ENCODE measurements at places on chromosomes 2 and 18.

DNA sequence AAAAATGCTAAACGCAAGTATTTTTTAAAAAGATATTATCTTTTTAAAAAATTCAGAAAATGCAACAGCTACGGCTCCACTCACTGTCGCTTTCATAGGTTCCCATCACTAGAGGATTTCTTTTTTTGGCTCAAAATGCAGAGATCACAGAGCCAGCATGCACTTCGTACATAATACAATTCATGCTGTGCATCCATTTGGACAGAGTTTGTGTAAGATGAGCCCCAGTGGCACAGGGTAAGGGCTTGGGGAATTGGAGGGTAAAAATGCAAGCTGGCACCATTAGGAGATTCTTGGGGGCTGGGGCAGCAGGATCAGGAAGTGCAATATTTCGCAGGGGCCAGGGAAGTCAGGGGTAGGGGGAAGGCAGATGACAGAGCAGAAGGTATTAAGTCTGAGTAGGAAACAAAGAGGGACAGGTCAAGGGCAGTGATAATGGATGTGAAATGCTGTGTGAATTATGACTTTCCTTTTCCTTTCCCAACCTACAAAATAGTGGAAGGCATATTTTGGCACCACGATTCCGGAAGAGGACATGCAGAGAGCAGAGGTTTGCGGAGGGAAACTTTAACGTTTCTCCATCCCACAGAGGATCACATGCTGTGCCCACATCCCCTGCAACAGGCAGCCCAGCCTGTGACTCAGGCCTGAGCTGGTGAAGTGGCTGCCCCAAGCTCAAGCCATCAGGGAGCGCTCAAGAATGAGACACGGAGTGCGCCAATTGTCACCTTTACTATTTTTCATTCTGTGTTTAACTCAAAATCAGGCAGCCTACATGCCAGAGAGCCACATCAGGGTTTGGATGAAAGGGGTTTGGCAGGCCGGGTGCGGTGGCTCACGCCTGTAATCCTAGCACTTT, 4.7 kb downstream of the CAPG start:
- no peak for DNase-seq

- DNase-seq: no peak
Observed at GRCh38 chr2:217937446-217937845, 65.3 kb downstream of the TNS1 start.

DNA sequence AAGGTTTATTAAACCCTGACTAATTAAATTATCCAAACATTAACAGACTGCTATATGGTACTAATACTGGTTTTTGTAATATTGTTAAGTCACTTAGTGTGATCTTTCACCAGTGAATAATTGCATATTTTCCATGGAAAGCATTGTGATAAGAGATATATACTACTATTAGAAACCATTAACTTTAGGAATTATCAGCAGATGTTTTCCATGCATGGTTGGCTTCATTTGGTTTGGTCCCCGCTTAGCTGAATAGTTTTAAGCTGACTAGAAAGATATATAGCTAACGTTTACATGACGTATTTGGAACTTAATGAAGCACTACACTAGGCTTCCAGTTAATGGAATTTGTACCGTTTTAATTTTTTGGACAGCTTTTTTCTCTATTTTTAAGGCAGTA, 37.9 kb downstream of the LCLAT1 start:
- DNase-seq: no peak

- no peak for DNase-seq
Observed at GRCh38 chr2:71901466-71901865, 246.2 kb downstream of the CYP26B1 start.

DNA sequence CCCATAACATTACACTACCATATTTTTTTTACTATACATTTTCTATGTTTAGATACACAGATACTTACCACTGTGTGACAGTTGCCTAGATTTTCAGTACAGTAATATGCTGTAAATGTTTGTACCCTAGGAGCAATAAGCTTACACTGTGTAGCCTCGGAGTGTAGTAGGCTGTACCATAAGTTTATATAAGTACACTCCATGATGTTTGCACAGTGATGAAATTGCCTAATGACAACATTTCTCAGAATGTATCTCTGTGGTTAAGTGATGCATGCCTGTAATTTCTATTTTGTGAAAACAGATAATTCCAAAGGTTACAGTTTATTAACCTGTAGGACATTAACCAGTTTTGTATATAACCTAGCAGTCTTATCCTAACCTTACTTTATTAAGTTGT, 128.1 kb upstream of the RBMS1 start:
- DNase-seq: no peak

DNA sequence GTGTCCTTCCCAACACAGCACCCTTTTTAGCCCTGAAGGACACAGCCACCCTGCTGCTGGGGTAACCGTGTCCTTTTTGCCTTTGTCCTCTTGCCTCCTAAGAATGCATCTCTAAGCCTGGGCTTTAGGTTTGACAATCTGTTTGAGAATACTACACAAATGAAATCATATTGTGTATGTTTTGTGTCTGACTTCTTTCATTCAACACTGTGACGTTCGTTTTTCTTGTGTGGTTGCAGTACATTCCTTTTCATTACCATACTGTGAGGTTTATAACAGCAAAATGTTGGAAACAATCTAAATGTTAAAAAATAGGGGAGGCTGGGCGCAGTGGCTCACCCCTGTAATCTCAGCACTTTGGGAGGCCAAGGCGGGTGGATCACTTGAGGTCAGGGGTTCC, 11.2 kb downstream of the ASPRV1 start:
- DNase-seq: no peak
